ENCODE measurements at places on chromosomes 2 and 18. TPM values are rescaled to one million over a fixed set of nuclear protein-coding genes. Genes with fewer than 3 reads are reported as not detected.

EMX1 gene
- 0.22 TPM for polyA plus RNA-seq

DNA sequence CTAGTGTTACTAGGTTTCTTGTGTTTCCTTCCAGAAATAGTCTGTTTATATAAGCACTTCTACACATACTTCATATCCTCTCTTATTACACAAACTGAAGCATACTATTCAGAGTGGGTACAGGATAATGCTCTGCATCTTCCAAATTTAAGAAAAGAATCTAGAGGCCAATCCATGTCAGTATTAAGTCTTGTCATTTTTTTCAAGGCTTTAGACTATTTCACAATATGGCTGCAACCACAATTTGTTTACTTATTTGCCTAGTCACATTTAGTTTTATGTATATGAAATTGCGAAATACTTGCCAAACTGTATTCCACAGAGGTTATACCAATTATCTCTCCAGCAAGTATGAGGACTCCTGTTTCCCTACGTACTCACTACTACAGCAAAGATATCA, 27.9 kb downstream of the IWS1 start:
- H3K4me3 ChIP-seq, result no peak overlapping the region
- no peaks in the 10 kb centered on the region for H3K4me1 ChIP-seq
- no peak for DNase-seq
- H3K36me3 ChIP-seq, result peaks cover 59% of the 10 kb centered on the region

DNA sequence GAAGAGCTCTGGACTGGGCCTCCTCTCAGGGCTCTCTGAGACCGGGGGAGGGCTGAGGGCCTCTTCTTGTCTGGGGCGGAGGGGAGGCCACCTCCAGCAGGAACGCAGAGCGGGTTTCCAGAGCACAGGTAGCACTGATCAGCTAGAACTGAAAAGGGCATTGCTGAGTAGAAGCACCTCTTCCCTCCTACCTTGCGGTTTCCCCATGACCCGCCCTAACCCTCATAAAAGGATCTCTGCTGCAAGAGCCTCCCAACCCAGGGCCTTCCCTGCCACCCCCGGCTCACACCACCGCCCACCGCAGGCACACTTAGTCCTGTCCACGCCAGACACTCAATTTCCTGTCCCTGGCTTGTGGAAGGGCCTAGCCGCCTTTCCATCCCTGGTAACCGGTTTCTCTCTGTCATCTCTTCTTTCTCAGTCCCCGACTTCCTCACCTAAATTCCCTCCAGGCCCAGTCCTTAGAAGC, 966 bp downstream of the ADCY3 start:
- H3K27ac ChIP-seq, result peak overlapping the region; percentile 10
- peaks cover 20% of the 10 kb centered on the region for H3K4me1 ChIP-seq
- DNase-seq, result no peak
- peak overlapping the region; percentile 47 for H3K4me3 ChIP-seq
- H3K27me3 ChIP-seq, result peaks cover 5% of the 10 kb centered on the region

ANKRD53 gene
- 2.3 TPM for polyA plus RNA-seq

ATP6V1B1 gene
- 1.6 TPM for polyA plus RNA-seq

DNA sequence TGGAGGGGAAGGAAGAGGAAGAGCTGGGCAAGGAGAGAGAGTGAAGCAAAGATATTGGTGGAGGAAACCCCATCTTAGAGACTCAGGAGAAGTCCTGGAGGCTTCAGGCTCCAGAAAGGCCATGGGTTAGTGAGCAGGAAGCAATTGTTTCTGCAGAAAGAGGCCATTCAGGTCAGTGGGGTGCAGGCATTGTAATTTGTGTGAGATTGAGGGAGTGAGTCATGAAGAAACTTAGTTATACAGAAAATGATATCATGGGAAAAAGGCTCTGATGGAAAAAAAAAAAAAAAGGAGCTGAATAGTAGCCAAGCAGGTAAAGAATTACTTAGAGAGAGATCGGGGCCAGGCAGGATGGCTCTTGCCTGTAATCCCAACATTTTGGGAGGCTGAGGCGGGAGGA, 4.0 kb downstream of the EMILIN2 start:
- H3K4me1 ChIP-seq, result peaks cover 2% of the 10 kb centered on the region
- peaks cover 45% of the 10 kb centered on the region for H3K27me3 ChIP-seq
- no peaks in the 10 kb centered on the region for H3K36me3 ChIP-seq
- no peak for DNase-seq

GRCh38 chr2:104388296-104388695, 465.6 kb upstream of the POU3F3 start:
- peaks cover 6% of the 10 kb centered on the region for H3K27me3 ChIP-seq
- H3K4me3 ChIP-seq, result no peak overlapping the region
- DNase-seq, result no peak
- H3K36me3 ChIP-seq, result no peaks in the 10 kb centered on the region
- no peak overlapping the region for H3K27ac ChIP-seq
- H3K4me1 ChIP-seq, result no peaks in the 10 kb centered on the region

- peaks cover 42% of the 10 kb centered on the region for H3K4me1 ChIP-seq
- peaks cover 13% of the 10 kb centered on the region for H3K36me3 ChIP-seq
- no peaks in the 10 kb centered on the region for H3K27me3 ChIP-seq
- no peak for DNase-seq
- H3K4me3 ChIP-seq, result no peak overlapping the region
- no peak overlapping the region for H3K27ac ChIP-seq
Measured at GRCh38 chr18:58175786-58176176, 131.8 kb downstream of the NEDD4L start.

GRCh38 chr2:109454765-109455394, 158.9 kb downstream of the SEPTIN10 start:
- H3K27me3 ChIP-seq, result no peaks in the 10 kb centered on the region
- H3K36me3 ChIP-seq, result no peaks in the 10 kb centered on the region
- no peaks in the 10 kb centered on the region for H3K4me1 ChIP-seq

GAL3ST2 gene
- polyA plus RNA-seq, result 0.31 TPM

BZW1 gene
- polyA plus RNA-seq, result 158 TPM

DNA sequence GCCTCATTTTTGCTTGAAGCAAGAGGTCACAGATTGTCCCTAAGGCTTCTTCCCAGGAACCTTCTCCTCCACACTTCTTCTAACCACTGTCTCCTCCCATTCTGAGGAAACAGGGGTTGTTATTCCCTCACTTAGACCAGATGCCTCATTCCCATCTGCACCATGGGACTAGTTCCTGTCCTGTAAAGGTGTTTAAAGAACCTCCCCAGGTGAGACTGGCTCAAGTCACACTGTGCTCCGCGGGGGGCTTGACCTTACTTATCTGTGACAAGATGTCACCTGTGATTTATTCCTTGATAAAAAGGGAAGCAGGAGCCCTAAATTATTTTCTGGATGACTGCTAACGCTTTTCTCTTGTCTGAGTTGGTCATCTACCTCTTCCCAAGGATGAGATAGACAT, 8.2 kb upstream of the CDH2 start:
- DNase-seq, result no peak
- H3K4me3 ChIP-seq, result no peak overlapping the region
- H3K4me1 ChIP-seq, result peaks cover 3% of the 10 kb centered on the region
- no peak overlapping the region for H3K27ac ChIP-seq
- peaks cover 4% of the 10 kb centered on the region for H3K27me3 ChIP-seq

DNA sequence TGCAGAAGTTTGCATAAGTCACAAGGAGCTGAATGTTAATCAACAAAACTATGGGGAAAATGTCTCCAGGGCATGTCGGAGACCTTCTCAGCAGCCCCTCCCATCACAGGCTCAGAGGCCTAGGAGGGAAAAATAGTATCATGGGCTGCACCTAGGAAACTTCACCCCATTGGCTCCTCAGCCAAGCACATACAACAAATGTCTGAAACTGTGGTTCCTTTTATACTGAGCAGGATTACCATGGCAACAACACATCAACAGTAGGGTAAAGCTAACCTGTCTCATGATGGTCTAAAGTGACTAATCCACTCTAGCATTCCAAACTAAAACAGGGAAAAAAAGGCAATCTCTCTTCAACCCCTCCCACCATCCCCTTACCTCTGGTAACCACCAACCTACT, 3.2 kb upstream of the NEMP2 start:
- H3K27me3 ChIP-seq, result no peaks in the 10 kb centered on the region
- DNase-seq, result no peak
- H3K4me1 ChIP-seq, result peaks cover 5% of the 10 kb centered on the region
- no peak overlapping the region for H3K27ac ChIP-seq
- H3K36me3 ChIP-seq, result no peaks in the 10 kb centered on the region
- H3K4me3 ChIP-seq, result no peak overlapping the region

- H3K4me3 ChIP-seq, result no peak overlapping the region
- no peaks in the 10 kb centered on the region for H3K4me1 ChIP-seq
- H3K27me3 ChIP-seq, result no peaks in the 10 kb centered on the region
- DNase-seq, result no peak
- no peak overlapping the region for H3K27ac ChIP-seq
- no peaks in the 10 kb centered on the region for H3K36me3 ChIP-seq
Measured at GRCh38 chr2:59204040-59204439, 962.9 kb upstream of the FANCL start.

- no peaks in the 10 kb centered on the region for H3K27me3 ChIP-seq
- H3K36me3 ChIP-seq, result no peaks in the 10 kb centered on the region
- DNase-seq, result no peak
- no peak overlapping the region for H3K4me3 ChIP-seq
- H3K4me1 ChIP-seq, result no peaks in the 10 kb centered on the region
Measured at GRCh38 chr2:122868646-122869275, 1113.3 kb downstream of the TSN start.

SLC4A3 gene
- polyA plus RNA-seq, result 3.3 TPM

GRCh38 chr18:59145055-59145454, 5.4 kb downstream of the SEC11C start:
- peaks cover 10% of the 10 kb centered on the region for H3K4me1 ChIP-seq
- H3K4me3 ChIP-seq, result no peak overlapping the region
- peaks cover 3% of the 10 kb centered on the region for H3K36me3 ChIP-seq
- DNase-seq, result no peak
- H3K27me3 ChIP-seq, result no peaks in the 10 kb centered on the region

- no peaks in the 10 kb centered on the region for H3K36me3 ChIP-seq
- H3K4me1 ChIP-seq, result no peaks in the 10 kb centered on the region
- no peak overlapping the region for H3K4me3 ChIP-seq
- DNase-seq, result no peak
Measured at GRCh38 chr2:33949371-33949770, 350.3 kb upstream of the FAM98A start.

CYP27C1 gene
- 2.0 TPM for polyA plus RNA-seq

DNA sequence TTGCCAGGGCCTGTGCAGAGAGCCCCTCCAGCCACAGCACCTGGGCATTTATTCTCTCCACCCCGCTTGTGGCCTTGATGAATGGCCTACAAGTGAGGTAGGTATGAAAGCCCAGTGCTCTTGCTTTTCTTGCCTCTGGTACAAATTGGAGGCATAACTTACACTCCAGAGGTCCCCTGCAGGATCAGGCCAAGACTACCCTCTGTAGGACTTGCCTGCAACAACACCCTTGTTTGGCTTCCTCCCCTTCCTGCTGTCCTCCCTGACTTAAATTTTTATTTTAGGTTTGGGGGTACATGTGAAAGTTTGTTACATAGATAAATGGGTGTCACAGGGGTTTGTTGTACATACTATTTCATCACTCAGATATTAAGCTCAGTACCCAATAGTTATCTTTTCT, 95.7 kb downstream of the CDC42EP3 start:
- H3K27me3 ChIP-seq, result no peaks in the 10 kb centered on the region
- H3K4me3 ChIP-seq, result no peak overlapping the region
- no peaks in the 10 kb centered on the region for H3K36me3 ChIP-seq
- H3K27ac ChIP-seq, result no peak overlapping the region
- no peaks in the 10 kb centered on the region for H3K4me1 ChIP-seq

UPP2 gene
- polyA plus RNA-seq, result 0.04 TPM

DNA sequence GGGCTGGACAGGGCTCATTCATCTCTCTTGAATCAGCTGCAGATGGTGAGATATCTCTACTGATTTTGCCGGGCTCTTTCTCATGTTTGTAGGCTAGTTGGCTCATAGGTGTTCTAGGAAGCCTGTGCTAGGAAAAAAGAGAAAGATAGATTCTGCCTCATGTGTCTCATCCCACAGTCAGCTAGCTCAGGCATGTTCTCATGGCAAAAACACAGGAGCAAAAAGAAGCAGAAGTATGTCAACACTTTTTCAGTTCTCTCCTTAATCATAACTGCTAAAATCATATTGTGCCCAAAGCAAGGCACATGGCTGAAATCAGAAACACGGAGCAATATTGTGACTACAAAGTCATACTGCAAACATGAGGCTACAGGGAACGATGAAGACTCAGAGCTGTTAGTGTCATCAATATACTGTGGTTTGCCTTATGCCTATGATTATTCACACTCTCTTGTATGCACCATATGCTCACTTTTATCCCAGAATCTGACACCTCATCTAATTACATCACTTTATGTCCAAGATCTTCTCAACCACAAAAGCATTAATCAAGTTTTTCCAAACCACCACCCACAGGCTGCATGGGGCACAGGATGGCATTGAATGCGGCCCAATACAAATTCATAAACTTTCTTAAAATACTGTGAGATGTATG, 571.9 kb upstream of the CNTNAP5 start:
- H3K4me1 ChIP-seq, result no peaks in the 10 kb centered on the region
- H3K27me3 ChIP-seq, result no peaks in the 10 kb centered on the region
- no peaks in the 10 kb centered on the region for H3K36me3 ChIP-seq
- no peak overlapping the region for H3K27ac ChIP-seq
- no peak overlapping the region for H3K4me3 ChIP-seq

DNA sequence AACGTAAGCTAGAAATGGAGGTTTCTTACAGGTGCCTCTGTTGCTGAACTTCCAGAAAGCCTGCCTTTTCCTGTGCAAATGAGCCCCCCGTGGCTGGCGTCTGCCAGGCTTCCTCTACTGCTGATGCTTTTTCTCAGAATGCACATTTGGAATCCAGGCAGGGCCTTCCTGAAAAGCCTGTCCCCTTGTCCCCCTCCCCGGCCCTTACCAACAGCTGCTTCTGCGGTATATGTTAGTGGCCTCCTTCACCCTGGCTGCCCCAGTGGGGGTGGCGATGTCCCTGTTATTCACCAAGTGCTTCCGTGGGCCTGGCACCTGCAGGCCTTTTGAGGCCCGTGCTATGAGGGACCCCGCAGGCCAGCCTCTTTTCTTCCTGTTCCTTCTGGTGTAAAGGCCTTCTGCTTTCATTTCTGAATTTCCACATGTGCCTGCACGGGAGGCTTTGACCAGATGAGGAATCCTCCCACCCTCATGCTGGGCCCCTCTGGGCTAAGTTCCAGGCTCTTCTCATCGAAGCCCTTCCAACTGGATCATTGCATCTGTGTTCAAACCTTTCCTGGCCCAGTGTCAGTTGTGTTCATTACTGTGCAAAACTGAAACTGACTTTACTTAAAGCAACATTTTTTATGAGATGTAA, 10.4 kb downstream of the CNDP2 start:
- peaks cover 41% of the 10 kb centered on the region for H3K4me1 ChIP-seq
- peaks cover 79% of the 10 kb centered on the region for H3K36me3 ChIP-seq
- peak overlapping the region; percentile 89 for H3K27ac ChIP-seq
- H3K4me3 ChIP-seq, result no peak overlapping the region

DNA sequence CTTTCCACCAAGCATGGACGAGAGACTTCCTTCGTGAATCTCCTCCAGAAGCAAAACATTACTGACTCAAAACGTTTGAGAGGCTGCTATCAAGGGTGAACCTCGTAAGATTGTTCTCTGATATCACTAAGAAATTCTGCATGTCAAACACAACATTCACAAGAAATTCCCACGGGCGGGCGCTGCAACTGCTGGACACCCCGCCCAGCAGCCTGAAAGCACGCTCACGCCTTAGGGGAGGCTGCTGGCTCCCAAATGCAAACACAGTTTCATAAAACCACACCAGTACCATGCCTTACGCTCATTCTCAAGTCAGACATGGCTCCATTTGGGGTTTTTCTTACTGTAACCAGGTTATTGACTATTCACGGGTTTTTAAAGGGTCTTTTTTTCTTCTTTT, 39.0 kb downstream of the MBP start:
- no peak overlapping the region for H3K27ac ChIP-seq
- DNase-seq, result no peak

GRCh38 chr2:7071154-7071553, 153.9 kb downstream of the RNF144A start:
- H3K4me3 ChIP-seq, result no peak overlapping the region
- no peak overlapping the region for H3K27ac ChIP-seq
- no peaks in the 10 kb centered on the region for H3K27me3 ChIP-seq
- H3K4me1 ChIP-seq, result no peaks in the 10 kb centered on the region
- no peaks in the 10 kb centered on the region for H3K36me3 ChIP-seq
- DNase-seq, result no peak
